ENCODE measurements at places on chromosomes 3 and 15. TPM values are rescaled to one million over a fixed set of nuclear protein-coding genes. Genes with fewer than 3 reads are reported as not detected.

The CCRL2 gene
- 0.64 TPM for total RNA-seq

The TEX55 gene
- not detected for total RNA-seq

The ESYT3 gene
- total RNA-seq: under 0.01 TPM

DNA sequence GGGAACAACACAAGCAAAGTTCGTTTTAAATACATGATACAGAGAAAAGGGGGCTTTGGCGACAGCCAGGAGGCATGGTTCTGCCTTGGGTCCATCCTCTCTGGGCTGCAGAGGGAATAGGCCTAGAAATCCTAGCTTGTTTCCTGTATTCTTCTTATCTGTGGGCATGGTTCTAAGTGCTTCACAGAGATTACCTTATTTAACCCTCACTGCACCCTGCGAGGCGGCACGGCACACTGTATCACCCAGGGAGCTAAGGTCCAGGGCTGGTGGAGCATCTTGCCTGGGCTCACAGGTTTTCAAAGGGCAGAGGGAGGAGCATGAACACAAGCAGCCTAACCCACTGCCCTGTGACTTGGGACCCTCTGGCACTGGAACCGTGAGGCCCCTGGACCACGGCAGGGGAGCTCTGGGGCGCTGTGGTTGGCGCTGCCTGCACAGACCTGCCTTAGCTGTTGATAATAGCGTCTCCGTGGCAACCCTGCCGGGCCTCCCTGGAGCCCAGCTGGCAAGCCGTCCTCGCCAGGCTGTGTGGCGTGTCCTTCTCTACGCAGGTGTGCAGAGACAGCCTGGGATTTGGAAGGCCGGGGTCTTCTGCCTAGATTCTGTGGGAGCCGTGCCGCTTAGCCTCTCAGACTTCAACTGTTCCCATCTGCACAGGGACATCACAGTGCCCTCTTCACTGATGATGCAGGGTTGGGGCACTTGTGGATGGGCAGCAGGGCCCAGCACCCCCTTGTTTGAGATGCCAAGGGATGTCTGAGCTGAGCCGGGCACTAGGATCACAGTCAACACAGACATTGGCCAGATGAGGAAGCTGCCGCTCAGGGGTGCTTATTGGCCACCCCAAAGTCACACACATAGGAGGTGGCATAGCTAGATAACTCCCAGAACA is 154.6 kb upstream of the TLE3 start:
- DNase-seq: no peak
